ENCODE measurements at places on chromosomes 6 and 20.

DNA sequence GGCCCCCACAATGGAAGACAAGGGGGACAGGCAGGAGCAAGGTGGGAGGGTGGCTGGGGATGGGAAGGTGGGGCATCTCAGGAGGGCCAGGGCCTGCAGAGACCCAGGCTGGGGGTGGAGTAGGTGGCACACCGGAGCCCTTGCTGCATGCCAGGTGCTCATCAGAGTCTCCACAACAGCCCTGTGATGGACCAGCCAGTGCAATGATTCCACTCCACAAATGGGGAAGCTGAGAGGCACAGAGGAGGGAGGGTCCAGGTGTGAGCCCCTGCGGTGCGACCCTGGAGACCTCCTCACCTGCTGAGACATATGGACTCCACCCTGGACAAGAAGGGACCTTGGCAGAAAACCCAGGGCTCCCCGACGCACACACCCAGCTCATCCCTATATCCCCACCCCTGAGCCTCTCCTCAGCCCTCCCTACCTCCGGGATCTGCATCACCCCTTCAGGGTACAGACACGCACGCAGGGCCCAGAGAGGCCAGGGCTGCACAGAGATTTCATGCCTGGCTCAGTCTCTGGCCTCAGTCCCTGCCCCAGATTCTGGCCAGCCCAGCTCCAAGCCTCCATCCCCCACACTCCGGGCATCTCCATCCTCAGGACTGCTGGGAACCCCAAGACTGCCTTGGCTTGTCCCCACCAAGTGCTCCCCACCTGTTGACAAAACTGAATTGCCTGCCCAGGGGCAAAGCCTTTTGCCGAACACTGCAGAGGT is 7.1 kb upstream of the GRM4 start:
- H3K27me3 ChIP-seq, result peaks cover 58% of the 10 kb centered on the region
- H3K36me3 ChIP-seq, result no peaks in the 10 kb centered on the region
- no peak overlapping the region for H3K27ac ChIP-seq
- peaks cover 11% of the 10 kb centered on the region for H3K4me1 ChIP-seq
- H3K4me3 ChIP-seq, result no peak overlapping the region

DNA sequence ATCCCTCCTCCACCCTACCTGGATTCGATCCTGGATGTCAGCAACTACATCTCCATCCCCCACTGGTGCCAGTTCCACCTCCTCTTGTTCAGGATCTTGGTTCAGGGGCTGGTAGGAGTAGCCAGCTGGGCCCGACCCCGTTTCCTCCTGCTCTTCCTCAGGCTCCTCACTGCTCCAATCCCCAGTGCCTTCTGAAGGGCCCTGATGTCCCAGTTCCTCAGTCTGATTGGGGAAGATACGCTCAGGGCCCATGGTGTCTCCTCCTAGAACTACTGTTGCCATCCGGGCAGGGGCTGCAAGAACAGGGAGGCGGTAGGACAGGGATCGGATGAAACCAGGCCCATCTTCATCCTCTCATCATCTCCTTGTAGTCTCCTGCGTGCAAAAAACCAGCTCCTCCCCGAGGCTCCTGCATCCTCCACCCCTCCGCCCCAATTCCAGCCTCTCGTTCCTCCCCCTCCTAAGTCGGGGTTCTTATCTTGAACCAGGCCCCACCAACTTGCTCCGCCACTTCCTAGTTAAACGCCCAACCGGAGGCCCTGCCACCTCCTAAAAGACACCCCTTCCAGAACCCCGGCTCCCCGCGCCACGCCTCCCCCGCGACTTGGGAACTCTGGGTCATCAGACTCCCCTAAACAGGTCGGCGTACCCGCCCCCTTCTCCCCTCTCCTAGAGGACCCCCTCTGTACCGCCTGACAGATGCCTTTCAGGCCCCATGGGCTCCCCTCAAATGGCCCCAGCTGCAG is 476 bp downstream of the MEA1 start:
- peaks cover 5% of the 10 kb centered on the region for H3K36me3 ChIP-seq
- peak overlapping the region; percentile 97 for H3K4me3 ChIP-seq
- H3K27ac ChIP-seq, result peak overlapping the region; percentile 90
- H3K4me1 ChIP-seq, result peaks cover 76% of the 10 kb centered on the region
- DNase-seq, result no peak
- H3K27me3 ChIP-seq, result no peaks in the 10 kb centered on the region

DNA sequence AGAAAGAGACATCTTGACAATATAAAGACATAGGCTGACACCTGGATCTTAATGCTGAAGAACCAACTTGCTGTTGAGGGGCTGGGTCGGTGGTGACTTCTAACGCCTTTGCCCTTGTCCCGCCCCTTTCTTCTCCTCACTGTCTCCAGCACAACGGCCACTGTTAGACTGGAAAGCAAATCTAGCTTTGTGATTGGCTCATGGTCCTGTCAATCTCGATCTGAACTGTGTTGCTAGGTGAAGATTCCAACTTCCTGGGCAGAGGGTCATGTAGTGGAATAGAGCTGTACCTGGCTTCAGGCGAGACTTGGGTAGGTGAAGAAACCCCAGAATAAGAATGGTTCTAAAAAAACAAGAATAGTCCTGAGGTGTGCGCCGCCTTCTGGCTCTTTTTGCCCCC is at the start of gene PGK2:
Gene PGK2 (minus strand): TSS at position 110 of the 400 bp plus-strand sequence. CDS start 98 bp downstream, at position 12.
- no peak for DNase-seq
- no peaks in the 10 kb centered on the region for H3K4me1 ChIP-seq
- no peaks in the 10 kb centered on the region for H3K36me3 ChIP-seq
- no peak within 1 kb of the TSS for H3K27ac ChIP-seq
- H3K4me3 ChIP-seq, result no peak within 1 kb of the TSS
- H3K27me3 ChIP-seq, result no peaks in the 10 kb centered on the region

DNA sequence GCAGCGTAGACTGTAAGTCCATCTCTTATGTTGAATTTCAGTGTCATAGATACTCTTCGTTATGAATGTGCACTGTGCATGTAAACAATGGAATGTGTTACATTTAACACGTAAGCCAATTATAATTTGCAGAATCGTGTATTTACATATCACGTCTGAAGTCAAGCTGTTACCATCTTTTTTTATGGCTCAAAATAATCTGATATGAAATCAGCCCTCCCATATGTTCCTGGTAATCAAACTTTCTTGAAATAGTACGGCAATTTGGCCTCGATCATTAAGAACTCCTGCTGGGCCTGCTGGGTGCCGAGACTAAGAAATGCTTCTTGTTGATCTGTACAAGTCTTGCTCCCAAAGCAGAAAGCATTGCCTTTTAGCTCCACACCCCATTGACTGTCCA is 89.6 kb upstream of the DOK5 start:
- no peak for DNase-seq
- H3K4me1 ChIP-seq, result no peaks in the 10 kb centered on the region

- no peak overlapping the region for H3K4me3 ChIP-seq
- H3K27me3 ChIP-seq, result peaks cover 20% of the 10 kb centered on the region
- no peak for DNase-seq
- no peak overlapping the region for H3K27ac ChIP-seq
Observed at GRCh38 chr20:17525650-17526049, 5.5 kb downstream of the BFSP1 start.

Measured in naive B cell (primary cell).